ENCODE measurements at places on chromosomes 6 and 20.

DNA sequence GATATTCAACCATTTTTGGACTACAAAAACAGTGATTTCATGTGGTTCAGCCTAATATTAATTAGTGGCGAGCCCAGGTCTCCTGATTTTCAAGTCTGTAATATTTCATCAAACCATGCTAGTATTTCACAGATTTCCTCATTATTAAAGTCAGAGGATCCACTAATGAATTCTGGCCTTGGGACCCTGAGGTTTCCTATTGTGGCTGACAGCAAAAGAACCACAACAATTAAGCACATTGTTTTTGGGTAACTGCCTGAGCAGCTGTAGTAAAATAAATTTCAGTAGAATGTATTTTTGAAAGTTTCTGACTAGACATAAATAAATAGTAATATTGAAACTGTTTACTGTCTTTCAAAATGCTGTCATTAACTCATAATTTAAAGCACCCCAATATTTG is 630.7 kb upstream of the MMS22L start:
- DNase-seq, result no peak

- DNase-seq, result no peak
Measured at GRCh38 chr6:145866456-145867396, 52.1 kb upstream of the FBXO30 start.

DNA sequence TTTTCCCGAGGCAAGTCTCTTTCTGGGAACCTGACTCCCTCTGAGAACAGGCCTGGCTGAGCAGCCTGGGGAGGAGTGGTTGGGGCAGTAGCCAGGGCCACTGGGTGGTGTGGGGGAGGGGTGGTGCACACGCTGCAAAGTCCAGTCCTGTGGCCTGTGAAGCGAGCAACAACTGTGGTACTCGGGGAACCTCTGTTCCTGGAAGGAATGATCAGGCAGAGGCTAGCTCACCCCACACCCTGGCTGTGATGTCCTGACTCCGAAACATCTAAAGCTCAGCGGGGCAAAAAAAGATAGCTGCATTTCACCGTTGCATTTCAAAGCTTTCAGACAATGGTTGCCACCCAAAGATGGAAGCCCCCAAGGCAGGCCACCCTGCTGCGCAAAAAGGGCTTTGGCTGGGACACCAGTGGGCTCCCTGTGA is 25.5 kb downstream of the PCK1 start:
- DNase-seq, result no peak

DNA sequence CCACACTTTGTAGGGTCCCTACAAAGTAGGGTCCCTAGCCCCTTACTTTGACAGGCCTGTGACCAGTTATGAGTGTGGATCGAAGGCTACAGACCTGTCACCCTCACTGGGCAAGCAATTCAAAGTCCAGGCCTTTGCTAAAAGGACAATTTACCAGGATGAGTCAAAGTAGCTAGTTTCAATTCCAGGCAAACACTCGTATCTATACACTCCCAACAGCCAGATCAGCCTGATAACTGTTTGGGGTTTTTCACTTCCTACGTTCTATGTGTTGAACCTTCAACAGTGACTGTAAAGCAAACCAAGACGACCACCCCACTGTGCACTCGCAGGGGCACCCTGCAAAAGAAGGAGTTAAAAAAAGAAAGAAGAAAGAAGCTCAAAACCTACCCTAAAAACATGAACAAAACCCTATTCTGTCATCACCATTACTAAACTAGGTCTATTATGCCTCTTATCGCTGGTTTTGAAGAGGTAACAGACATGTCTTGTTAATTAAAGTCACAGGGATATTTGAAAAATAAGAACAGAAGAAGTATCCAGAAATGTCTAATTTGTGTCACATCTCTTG is 3.2 kb downstream of the GFOD1 start:
- no peak for DNase-seq

DNA sequence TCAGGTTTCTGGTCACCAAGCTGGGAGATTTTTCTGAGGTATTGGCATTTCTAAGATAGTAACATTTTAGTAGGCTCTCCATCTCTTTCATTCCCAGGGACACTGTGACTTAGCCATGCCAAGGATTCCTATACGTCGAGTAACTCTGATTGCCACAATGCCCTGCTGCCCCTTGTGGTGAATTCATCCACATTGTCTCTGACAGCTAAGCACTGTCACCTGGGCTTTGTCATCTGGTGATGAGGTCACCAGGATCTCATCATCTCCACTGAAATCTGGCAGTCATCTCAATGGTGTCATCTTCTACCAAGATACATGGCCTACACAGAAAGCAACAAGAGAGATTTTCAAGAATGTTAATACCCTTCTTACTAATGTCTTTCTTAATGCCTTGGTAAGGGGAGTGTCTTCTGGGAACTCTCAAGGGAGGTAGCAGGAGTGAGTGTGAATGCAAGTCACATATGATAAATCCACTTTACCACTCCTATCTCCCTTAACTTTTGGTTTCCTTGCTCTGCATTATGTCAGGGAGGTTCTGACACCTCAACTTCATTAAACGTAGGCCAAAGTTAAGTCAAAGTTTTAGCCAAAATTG is 246.7 kb downstream of the CD109 start:
- no peak for DNase-seq

- no peak for DNase-seq
Measured at GRCh38 chr6:126631363-126631762, 291.4 kb downstream of the CENPW start.

DNA sequence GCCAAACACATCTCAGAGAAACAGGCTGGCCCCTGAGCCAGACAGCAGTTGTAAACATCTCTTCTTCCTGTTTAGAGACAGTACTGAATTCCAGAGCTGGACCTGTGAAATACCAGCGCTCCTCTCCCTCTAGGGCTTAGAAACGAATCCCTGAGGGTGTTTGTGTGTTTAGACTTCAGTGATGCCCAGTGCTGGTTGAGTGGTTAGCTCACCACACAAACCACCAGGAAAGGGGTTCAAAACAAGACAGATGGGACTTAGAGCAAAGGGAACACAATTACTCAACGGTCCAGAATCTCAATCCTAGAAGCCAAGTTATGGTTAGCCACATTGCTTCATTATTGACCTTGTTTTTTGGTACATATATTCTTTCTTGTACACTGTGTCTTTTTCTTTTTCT is 108.7 kb upstream of the TMEM170B start:
- no peak for DNase-seq

DNA sequence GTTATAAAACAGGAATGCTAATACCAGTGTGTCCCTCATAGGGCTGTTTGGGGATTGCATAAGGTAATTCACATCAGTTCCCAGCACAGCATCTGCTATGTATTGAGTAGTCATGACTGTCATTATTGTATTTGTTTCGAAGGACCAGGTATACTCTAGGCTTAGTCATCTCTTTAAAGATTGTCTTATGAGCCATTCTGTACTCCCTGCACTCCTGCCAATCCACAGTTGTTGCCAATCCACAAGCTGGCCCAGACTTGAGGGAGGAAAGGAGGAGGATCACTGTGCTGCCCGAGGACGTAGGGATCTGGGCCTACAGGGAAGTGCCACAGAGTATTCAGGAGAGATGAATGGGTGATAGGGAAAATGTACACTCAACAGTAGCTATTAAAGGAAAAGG is 113.0 kb upstream of the TIAM2 start:
- DNase-seq, result no peak

DNA sequence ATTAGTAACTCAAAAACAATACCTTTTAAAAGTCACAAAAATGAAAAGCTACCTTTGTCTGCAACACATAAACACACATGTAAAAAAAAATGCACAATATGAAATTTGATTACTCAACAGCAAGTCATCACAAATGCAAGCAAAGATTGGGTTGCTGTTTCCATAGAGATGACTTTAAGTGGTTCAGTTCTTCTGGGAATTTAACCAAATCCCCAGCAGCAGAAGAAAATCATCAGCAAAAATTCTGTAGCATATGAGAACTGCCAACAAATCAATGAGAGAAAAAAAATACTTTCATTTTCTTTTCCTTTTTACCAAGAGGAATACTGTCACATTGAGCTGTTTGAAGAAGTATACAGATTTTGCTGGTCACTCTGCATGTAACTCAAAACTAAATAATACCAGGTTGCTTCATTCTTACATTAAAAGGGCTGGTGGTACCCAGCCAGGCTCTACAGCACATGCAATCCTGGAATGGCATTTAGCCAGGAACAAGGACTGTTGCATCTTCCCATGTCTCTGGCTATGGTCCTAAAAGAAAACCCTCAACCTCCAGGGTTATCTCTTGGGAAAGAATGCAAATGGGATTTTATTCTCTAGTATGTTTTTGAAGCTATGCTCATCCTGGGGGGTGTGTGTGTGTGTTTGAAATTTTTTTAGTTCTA is 158.3 kb downstream of the OPRM1 start:
- no peak for DNase-seq

DNA sequence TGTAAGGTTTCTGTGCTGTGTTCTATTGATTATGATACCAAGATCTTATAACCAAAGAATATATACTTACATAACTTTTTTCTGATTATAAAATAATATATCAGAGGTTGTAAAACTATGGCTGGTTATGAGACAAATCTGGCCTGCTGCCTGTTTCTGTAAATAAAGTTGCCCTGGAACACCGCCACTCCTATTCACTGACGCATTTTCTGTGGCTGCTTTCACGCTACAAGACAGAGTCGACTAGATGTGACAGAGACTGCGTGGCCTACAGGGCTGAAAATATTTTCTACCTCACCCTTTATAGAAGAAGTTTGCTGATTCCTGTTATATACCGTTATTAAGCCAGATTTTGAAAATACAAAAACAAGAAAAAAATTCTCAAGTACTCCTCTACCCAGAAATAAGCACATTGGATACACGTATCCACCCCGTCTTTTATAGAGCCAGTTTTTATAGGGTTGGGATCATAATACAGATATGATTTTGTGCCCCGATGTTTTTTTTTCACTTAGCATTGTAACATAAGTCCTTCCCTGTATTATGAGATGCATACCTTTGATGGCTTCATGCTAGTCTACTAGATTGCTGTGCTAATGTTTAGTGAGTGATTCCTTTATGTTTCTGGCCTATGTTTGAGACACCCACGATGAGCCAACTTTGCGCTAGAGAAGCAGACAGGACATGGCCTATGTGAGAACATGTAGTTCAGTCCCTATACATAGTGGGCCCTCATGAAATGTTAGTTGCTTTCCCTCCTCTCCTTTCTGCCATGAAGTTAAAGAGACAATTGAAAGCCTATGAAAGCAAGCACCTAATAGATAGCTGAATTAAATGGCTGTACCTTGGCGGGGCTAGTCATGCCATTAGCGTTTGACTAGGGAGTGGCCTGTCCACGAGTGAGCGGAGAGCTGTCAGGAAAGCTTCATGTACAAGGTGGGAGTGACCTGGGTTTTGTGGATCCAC is 98.1 kb upstream of the KCNK16 start:
- DNase-seq, result no peak

DNA sequence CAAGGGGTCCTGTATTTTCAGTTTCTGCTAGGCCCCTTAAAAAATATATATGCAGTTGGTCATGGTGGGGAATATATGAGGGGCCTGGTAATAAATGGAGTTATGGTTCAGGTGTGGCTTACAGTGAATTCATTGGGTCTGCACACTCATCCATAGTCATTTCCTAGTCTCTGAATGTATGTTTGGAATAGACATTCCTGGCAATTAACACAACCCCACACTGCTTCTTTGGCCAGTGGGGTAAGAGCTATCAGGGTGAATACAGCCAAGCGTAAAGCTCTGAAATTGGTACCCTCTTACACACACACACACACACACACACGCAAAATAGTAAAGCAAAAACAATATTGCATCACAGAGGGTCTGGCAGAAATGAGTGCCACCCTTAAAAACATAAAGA is 56.5 kb downstream of the QRSL1 start:
- DNase-seq, result no peak

GRCh38 chr6:77231438-77232305 is 231.6 kb downstream of the HTR1B start:
- DNase-seq, result no peak

DNA sequence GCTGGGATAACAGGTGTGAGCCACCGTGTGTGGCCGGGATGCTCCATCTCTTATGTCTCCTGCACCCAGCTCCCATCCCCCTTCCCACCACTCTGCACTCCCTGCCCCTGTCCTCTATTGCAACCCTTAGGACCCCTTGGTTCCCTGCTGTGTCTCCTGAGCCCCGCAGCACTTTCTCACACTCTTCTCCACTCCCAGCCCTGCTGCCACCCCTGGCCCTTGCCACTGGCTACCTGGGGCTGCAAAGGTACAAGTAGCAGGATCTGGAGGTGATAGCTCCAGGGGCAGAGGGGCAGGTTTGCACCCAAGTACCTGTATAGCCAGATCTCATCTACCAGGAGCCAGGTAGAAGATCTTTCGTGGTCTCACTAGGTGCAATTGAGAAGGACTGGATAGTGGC is 6.6 kb upstream of the CPXM1 start:
- DNase-seq, result no peak

All from progenitor cell of endocrine pancreas (in vitro differentiated cells).